ENCODE measurements at places on chromosomes 13 and 19.

DNA sequence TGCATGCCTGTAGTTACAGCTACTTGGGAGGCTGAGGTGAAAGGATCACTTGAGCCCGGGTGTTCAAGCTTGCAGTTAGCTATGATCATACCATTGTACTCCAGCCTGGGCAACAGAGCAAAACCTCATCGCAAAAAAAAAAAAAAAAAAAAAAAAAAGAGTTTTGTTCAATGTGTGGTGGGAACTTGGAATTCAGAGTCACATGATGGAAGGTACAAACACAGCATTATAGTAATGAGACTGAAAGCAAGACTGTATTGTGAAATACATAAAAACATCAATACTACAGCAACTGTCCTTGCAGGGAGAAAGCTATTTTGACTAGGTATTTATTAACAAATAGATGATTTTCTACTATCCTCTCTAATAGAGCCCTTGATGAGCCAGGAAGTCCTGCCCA is 393.2 kb downstream of the DLEU7 start:
- no peak for DNase-seq

GRCh38 chr19:43760941-43761340 is 6.2 kb upstream of the SMG9 start:
- no peak for DNase-seq

- DNase-seq = no peak
Observed at GRCh38 chr13:52851137-52851962, 2.9 kb upstream of the PCDH8 start.

DNA sequence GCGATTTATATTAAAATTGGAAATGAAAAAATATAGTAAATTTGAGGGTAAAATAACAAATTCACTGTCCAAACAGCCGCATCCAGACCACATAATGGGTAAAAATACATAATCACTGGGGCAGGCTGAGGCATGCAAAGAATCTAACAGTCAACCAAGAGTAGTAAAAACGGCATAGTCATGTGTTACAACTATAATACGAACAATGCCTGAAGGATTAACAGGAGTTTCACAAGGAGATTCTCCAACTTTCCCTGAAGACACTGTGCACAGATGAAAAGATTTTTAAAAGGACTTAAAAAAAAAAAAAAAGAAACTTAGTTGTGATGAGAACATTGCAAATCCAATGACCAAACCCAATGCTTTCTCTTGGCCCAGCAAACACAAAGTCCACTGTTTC is 20.4 kb upstream of the ATXN8OS start:
- no peak for DNase-seq

DNA sequence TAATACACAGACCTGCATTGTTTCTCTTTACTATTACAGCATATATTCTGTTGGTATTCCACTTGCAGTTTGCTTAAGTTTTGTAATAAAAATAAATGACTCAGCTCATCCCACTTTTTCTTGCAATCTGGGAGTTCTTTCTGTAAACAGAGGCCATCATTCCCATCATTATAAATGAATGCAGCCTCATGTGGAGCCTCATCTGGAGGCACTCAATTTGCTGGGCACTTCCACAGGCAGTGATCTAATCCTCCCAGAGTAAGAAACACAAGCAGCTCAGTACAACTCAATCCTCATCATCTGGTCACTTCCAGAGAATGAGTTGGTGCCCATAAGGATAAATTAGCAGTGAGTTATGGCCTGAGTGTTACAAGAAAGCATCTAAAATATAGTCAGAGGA is 2801.9 kb downstream of the PCDH9 start:
- DNase-seq = no peak

DNA sequence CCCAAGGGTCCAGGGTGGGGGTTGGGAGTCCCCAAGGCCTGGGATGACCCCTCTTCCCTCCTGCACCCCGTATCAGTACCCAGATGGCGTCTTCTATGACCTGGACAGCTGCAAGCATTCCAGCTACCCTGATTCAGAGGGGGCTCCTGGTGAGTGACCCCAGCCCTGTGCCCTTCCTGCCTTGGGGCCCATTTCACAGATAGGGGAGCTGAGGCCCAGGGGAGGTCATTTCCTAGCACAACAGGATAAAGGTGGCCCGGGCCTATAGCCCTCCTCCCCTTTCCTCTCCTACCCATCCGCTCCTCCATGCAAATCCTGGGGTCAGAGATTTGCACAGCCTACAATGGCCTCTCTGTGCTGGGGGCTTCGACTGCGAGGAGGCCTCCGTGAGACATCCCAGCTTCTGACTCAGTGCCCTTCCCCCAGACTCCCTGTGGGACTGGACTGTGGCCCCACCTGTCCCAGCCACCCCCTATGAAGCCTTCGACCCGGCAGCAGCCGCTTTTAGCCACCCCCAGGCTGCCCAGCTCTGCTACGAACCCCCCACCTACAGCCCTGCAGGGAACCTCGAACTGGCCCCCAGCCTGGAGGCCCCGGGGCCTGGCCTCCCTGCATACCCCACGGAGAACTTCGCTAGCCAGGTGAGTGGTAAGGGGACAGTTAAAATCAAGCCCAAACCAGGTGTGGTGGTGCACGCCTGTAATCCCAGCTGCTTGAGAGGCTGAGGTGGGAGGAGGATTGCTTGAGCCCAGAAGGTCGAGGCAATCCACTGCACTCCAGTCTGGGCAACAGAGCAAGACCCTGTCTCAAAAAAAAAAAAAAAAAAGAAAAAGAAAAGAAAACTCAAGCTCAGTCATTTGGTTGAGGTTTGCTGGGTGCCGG is 3.9 kb downstream of the SPIB start:
- no peak for DNase-seq

GRCh38 chr13:92346046-92346445 is 880.6 kb upstream of the GPC6 start:
- no peak for DNase-seq

DNA sequence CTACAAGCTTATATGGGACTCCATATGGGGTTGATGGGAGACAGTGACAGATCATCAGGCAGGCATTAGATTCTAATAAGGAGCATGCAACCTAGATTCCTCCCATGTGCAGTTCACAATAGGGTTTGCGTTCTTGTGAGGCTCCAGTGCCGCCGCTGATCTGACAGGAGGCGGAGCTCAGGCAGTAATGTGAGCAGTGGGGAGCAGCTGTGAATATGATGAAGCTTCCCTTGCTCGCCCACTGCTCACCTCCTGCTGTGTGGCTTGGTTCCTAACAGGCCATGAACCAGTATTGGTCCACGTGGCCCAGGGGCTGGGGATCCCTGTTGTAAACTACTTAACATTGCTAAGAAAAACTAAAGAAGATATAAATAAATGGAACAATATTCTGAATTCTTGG is 378.4 kb downstream of the KCNRG start:
- DNase-seq = peak; percentile 11

- no peak for DNase-seq
Observed at GRCh38 chr13:67137044-67137735, 92.9 kb downstream of the PCDH9 start.

- DNase-seq = no peak
Observed at GRCh38 chr13:74406420-74406819, 272.2 kb upstream of the KLF12 start.

GRCh38 chr13:24281188-24282008 is 28.0 kb upstream of the C1QTNF9 start:
- no peak for DNase-seq

DNA sequence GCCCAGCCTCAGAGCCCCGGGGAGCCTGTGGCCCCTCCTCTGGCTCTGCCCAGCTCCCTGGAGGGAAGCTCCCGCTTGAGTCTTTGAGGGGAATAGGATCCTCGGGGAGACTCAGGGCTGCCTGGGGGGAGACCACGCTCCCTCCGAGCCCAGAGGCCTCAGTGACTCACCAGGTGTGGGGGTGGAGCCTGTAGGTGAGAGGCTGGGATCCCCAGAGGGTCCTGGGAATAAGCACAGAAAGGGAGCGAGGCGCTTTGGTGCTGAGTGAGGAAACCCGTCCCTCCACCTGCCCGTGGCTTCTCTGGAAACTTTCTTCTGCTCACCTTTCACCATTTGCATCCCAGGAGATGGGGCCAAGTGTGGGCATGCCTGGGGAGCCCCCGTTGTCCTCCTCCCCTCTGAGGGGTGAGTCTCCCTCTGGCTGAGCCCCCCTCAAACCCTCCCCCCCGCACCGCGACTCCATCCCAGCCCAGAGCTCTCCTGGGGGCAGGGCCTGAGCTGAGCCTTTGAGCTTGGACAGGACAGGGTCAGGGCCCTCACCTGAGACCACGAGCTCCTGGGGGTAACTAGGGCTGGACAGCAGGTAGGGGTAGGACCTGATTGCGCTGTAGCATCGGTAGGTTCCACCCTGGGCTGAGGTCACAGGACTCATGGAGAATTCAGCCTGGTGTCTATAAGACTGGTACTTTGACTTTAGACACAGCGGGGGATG is 2.7 kb downstream of the LILRB5 start:
- no peak for DNase-seq

DNA sequence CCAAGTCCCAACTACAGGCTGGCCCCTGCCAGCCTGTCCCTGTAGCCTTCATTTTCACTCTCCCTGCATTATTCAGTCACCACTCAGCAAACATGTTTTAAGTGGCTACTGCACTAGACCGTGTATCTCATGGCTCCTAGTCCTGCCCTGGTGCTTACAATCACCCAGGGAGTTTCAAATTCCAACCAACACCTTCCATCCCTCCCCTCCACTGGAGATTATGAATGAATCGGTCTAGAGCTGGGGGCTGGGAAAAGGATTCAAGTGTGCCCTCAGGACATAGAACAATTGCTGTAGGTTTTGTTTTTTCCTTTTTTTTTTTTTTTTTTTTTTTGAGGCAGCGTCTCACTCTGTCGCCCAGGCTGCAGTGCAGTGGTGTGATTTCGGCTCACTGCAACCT is 15.0 kb upstream of the TNFAIP8L1 start:
- no peak for DNase-seq

DNA sequence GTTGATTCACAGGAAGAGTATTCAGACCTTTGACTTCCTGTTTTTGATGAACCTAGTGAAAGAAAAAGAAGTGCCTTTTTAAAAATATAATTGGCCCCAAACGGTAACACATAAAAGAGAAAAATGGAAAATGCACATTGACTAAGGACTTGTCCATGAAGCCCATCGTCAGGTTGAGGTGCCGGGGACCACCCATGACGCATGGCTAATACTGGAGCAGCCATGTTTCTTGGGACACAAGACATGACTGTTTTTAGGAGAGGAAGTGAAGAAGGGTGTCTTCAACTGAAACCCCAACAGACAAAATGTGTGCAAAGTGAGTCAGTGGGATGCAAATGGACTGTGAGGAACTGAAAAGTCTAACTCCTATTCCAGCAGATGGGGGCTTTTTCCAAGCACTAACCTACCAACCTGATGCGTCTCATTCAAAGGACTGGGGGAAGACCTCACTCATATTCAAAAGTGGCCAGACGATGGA is 459.4 kb downstream of the FOXO1 start:
- DNase-seq = no peak

DNA sequence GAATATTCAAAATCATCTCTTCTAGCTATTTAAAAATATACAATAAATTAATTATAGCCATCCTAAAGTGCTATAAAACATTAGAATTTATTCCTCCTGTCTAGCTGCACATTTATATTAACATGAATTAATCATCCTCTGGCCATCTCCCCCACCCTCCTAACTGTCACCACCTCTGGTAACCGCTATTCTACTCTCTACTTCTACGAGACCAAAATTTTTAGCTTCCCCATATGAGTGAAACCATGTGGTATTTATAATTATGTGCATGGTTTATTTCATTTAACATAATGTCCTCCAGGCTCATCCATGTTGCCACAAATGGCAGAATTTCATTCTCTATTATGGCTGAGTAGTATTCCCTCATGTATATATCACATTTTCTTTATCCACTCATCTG is 265.2 kb downstream of the COG6 start:
- DNase-seq = no peak

- DNase-seq = no peak
Observed at GRCh38 chr13:95880331-95880730, 172.9 kb downstream of the UGGT2 start.

DNA sequence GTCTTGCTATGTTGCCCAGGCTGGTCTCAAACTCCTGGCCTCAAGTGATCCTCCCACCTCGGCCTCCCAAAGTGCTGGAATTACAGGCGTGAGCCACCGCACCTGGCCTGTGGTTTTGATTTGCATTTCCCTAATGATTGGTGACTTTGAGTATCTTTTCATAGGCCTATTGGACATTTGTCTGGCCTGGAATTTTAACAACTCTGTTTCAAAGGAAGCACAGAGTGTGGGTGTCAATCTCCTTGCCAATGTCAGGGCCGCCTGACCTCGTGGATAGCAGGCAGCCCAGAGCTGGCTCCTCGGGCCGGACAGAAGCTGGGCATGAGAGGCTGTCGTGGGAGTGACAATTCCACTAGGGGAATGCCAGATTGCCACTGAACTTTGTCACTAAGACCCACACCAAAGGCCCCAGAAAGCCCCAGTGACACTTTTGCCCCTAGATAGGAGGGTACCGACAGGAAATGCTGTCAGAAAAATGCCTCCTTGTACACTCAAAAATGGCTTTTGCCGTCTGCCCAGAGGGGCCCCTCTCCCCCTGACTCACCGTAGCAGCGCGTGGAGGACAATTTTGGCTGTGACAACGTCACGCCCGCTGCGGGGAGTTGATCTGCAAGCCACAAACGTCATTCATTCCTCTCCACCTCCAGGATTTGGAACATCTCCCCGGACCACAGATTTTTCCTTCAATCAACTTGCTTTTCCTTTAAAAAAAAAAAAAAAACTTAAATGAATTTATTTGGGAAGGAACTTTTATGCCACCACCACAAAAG is 11.7 kb upstream of the ADGRE5 start:
- DNase-seq = no peak

DNA sequence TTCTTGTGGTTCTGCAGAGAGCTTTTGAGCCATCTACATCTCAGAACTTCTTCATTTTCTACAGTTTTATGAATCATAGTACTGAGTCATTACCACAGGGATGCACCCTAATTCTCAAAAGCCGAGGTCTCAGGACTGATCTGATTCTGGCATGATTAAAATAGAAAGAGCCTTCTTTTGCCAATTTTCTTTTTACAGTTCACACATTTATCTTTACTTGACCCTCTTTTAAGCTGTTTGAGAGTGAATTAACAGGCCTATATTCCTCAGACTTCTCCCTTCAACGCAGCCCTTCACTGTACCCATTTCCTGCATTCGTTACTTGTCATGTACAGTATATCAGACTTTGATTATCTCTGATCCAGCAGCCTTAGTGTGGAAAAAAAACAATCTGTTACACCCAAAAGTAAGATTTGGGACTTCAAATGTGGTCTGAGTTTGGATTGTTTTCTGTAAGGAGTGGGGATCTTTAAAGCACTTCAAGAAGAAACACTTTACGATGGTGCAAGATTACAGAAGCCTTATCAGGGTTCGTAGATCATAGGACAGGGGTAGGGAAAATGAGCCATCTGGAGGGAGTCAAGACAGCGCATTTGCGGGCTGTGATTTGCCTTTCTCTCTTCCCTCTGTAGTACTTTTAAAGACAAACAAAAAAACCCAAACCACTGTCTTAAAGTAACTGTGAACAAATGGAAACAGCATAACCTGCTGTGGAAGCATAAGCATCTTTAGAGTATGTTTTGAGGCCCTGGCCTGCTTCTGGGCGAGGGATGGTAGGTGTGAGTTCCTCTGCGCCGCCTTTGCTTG is 15.3 kb upstream of the GPR183 start:
- DNase-seq = no peak

- no peak for DNase-seq
Observed at GRCh38 chr13:101451641-101452040, 834 bp upstream of the ITGBL1 start.
